ENCODE measurements at places on chromosomes 13 and 19. TPM values are rescaled to one million over a fixed set of nuclear protein-coding genes. Genes with fewer than 3 reads are reported as not detected.
A peak's percentile ranks its signal among the peaks of the same experiment; 100 is the strongest.

- H3K36me3 ChIP-seq = no peaks in the 10 kb centered on the region
- no peak overlapping the region for H3K27ac ChIP-seq
- H3K4me1 ChIP-seq = no peaks in the 10 kb centered on the region
- no peak overlapping the region for H3K4me3 ChIP-seq
Observed at GRCh38 chr13:77507931-77508776, 27.4 kb upstream of the SCEL start.

DNA sequence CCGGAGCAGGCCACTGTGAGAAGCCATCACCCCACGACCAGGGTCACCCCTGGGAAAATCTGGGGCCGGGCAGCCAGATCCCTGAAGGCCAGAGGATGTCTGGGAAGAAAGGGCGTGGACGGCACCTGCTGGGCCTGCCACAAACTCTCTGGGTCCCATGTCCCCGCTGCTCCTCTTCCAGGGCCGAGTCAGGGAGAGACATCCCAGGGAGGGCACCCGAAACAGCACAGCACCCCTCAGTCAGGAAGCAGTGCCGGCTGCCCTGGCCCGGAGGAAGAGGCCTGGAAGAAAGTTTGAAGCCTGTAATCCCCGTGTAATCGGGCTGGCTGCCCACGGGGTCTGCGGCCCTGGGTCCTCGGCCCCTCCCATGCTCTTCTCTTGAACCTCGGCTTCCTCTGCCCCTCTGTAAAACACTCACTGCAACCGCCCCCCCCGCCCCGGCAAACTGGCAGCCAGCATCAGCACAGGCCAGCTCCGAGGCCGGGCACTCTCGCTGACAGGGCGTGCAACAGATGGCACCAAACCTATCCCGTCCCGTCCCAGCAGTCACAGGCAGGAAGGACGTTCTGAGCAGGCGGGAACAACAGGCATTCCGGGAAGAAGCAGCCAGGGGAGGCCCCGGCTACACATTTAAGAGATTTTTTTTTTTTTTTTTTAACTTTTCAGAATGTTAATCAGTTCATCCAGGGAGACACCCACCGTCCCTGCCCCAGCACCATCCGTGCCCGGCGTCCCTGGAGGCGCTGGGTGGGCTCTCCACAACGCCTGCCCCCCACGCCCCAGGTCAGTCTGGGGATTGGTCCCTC is 1.5 kb downstream of the SBNO2 start:
- H3K4me1 ChIP-seq = peaks cover 13% of the 10 kb centered on the region
- H3K36me3 ChIP-seq = no peaks in the 10 kb centered on the region
- peak overlapping the region; percentile 94 for H3K27ac ChIP-seq
- H3K4me3 ChIP-seq = peak overlapping the region; percentile 90

DNA sequence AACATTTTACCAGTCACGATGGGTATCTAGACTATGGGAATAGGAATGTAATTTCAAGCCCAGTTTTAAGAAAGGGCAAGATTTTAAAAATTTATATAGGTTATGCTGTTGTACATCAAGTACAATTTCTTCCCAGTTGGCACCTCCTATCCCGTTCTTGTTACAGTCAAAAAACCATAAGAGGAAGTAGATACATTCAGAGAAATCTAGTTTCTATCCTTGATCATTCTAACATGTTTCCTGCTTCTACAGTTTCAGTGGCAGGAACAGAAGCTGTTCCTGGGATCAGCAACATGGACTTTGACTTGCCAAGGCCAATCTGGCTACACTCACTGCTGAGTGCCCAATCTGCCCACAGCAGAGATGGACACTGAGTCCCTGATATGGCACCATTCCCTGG is 14.7 kb upstream of the FPR3 start:
- H3K36me3 ChIP-seq = no peaks in the 10 kb centered on the region
- no peaks in the 10 kb centered on the region for H3K4me1 ChIP-seq
- DNase-seq = no peak
- no peaks in the 10 kb centered on the region for H3K27me3 ChIP-seq
- no peak overlapping the region for H3K27ac ChIP-seq
- no peak overlapping the region for H3K4me3 ChIP-seq

GRCh38 chr13:49840675-49841074 is 48.2 kb upstream of the KPNA3 start:
- no peaks in the 10 kb centered on the region for H3K27me3 ChIP-seq
- H3K27ac ChIP-seq = no peak overlapping the region
- no peak overlapping the region for H3K4me3 ChIP-seq
- no peak for DNase-seq
- no peaks in the 10 kb centered on the region for H3K36me3 ChIP-seq

- H3K27ac ChIP-seq = no peak overlapping the region
- H3K4me3 ChIP-seq = no peak overlapping the region
- H3K27me3 ChIP-seq = no peaks in the 10 kb centered on the region
- DNase-seq = no peak
- H3K36me3 ChIP-seq = no peaks in the 10 kb centered on the region
- H3K4me1 ChIP-seq = no peaks in the 10 kb centered on the region
Observed at GRCh38 chr13:49023431-49023830, 47.7 kb downstream of the FNDC3A start.

- DNase-seq = peak; percentile 72
- no peaks in the 10 kb centered on the region for H3K36me3 ChIP-seq
- H3K4me1 ChIP-seq = no peaks in the 10 kb centered on the region
- no peaks in the 10 kb centered on the region for H3K27me3 ChIP-seq
- peak overlapping the region; percentile 63 for H3K27ac ChIP-seq
- H3K4me3 ChIP-seq = no peak overlapping the region
Observed at GRCh38 chr13:30865123-30866049, 40.7 kb upstream of the MEDAG start.

DNA sequence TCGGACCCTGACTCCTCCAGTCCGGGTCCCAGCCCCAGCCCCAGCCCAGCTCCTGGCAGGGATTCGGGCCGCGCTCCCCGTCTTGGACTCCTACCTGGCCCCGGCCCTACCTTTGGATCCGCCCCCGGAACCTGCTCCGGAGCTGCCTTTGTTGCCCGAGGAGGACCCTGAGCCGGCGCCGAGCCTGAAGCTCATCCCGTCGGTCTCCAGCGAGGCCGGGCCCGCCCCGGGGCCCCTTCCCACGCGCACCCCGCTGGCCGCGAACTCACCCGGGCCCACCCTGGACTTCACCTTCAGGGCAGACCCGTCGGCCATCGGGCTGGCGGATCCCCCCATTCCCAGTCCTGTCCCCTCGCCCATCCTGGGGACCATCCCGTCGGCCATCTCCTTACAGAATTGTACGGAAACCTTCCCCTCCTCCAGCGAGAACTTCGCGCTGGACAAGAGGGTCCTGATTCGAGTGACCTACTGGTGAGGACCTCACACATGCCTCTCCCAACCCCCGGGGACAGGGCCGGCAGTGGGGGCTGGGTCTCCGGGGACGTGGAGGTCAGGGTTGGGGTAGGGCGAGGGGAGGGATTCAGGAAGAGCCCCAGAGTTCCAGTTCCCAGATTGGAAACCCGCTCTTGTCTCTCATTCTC is 732 bp downstream of the SELENOV start:
- no peaks in the 10 kb centered on the region for H3K4me1 ChIP-seq
- peak overlapping the region; percentile 2 for H3K4me3 ChIP-seq
- H3K36me3 ChIP-seq = no peaks in the 10 kb centered on the region
- no peak for DNase-seq

DNA sequence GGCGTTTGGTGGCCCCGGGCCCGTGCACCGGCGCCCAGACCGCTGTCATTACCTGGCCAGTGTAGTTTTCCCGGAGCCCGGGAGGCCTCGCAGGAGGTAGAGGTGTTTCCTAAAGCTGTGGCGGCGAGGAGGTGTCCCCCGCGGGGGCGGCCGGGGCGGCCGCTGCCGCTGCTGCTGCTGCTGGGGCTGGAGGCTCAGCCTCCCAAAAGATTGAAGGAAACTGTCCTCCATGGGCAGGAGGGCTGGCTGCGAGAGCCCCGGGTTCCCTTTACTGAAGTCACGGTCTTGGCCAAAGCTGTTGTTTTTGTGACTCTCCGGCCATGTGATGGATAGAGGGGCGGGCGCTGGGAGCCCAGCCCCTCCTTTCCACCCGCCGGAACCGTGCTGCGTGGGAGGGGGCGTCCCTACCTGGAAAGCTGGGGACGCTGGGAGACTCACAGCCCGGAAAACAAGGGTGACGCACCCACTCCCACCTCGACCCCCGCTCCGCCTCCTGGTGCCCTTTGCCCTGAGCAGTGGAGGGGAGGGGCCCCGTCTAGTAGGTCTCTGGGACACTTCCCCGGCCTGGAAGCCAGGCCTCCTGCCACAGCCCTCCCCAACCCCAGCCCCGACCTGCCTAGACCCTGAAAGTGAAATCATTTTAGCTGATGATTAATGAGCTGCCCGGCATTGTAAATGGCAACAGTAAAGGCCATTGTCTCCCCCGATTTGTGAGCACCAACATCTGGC is at the start of gene N4BP2L1:
Gene N4BP2L1 (minus strand): TSS at position 279 of the 729 bp plus-strand sequence. CDS start 48 bp downstream, at position 231.
- H3K27me3 ChIP-seq = no peaks in the 10 kb centered on the region
- no peaks in the 10 kb centered on the region for H3K36me3 ChIP-seq
- DNase-seq = peak; percentile 80
- no peaks in the 10 kb centered on the region for H3K4me1 ChIP-seq

The AP1M2 gene
- total RNA-seq = 149 TPM

Measured in colonic mucosa (tissue), 4 donors.